ENCODE measurements at places on chromosomes 5 and 9. TPM values are rescaled to one million over a fixed set of nuclear protein-coding genes. Genes with fewer than 3 reads are reported as not detected.

DNA sequence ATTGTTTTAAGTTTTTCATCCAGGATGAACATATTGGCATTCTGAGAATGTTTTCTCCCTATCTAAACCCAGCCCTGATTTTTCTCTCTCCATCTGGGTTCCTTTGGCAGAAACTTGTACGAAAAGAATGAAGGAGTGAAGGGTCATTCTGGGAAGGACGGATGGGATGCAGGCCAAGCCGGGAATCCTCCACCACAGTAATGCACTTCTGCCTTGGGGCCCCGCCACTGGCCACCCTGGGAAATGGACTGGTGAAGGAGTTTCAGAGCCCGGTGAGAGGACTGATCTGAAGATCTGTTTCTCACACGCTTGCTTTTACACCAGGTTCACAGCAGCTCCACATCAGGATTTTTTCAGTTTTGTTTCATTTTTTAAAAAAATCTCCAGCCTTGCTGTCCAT lies 554.8 kb downstream of the BNC2 start:
- H3K27ac ChIP-seq: no peak overlapping the region
- H3K4me3 ChIP-seq: no peak overlapping the region
- H3K4me1 ChIP-seq: peaks cover 3% of the 10 kb centered on the region
- DNase-seq: no peak
- no peaks in the 10 kb centered on the region for H3K36me3 ChIP-seq
- peaks cover 41% of the 10 kb centered on the region for H3K27me3 ChIP-seq

DNA sequence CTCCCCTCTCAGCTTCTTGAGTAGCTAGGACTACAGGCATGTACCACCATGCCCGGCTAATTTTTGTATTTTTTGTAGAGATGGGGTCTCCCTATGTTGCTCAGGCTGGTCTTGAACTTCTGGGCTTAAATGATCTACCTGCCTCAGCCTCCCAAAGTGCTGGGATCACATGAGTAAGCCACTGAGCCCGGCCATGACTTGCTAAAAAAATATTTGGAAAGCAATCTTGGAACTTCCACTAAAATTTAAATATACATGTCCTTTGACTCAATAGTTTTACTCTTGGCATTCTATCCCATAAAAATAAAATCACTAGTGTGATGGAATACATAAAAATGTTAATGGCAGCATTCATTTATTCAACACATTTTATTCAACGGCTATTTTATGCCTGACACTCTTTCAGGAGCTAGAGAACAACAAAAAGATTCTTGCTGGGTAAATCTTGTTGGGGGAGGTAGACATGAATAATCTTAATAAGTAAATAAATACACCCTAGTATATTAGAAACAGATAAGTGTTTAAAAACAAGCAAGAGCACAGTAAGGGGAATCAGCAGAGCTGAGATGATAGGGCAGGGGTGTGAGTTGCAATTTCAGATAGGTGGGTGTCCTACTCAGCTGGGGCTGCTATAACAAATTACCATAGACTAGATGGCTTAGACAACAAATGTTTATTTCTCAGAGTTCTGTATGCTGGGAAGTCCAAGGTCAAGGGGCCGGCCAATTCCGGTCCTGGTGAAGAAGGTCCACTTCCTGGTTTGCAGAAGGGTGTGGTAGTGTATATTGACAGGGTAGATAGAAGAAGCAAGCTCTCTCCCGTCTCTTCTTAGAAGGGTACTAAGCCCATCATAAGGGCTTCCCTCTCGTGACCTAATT lies 50.7 kb downstream of the KCNV2 start:
- H3K36me3 ChIP-seq: peaks cover 13% of the 10 kb centered on the region
- peaks cover 16% of the 10 kb centered on the region for H3K4me1 ChIP-seq
- no peak overlapping the region for H3K4me3 ChIP-seq

The CER1 gene
- not detected for total RNA-seq

DNA sequence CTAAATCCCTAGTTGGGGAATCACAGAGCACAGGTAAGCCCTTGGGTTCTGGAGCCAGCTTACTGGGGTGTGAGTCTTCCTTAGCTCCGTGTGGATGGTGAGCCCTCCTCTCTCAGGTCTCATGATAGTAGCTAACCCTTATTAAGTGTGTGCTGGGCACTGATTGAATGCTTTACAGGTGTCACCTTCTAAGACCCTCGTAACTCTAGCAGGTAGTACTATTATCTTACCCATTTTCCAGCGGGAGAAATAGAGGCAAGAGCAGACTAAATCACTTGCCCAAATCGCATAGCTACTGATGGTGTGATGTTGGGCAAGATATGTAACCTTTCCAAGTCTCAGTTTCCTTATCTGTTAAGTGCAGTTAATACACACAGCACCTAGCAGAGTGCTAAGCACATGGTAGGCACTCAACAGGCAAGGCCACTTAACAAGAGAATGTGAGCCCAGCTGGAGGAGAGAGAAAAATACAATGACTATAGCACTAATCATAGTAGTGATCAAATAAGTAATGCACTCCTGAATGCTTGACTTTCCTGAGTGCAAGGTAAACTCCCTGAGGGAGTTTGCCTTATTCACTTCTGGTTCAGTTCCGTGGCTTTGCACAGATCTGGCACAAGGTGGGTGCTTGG lies at the start of gene DCANP1:
TSS of gene DCANP1 (minus strand) at position 51 of the 632 bp plus-strand sequence. CDS start 240 bp downstream, outside the sequence.
- no peak within 1 kb of the TSS for H3K4me3 ChIP-seq
- H3K27ac ChIP-seq: no peak within 1 kb of the TSS
- H3K27me3 ChIP-seq: peaks cover 43% of the 10 kb centered on the region
- no peak for DNase-seq

- H3K4me1 ChIP-seq: no peaks in the 10 kb centered on the region
- no peaks in the 10 kb centered on the region for H3K36me3 ChIP-seq
- H3K27me3 ChIP-seq: no peaks in the 10 kb centered on the region
- no peak overlapping the region for H3K4me3 ChIP-seq
Observed at GRCh38 chr5:79030663-79031484, 38.6 kb downstream of the DMGDH start.

DNA sequence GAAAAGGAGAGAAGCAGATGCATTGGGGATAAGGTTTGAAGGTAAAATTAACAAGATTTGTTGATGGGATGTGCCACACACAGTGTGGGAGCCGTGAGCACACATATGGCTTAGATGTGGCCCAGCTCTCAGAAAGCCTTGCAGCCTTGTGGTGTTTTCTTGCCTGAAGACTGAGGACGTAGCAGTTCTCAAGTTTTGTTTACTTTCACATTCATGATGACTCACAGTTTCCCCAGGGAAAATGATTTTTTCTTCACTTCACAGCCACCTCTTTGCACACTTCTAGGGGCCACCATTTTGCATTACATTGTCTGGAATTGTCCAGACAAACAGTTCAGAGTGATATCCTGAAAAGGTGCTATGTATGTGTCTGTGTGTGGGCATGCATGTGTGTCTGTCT lies 126.2 kb downstream of the BASP1 start:
- no peaks in the 10 kb centered on the region for H3K27me3 ChIP-seq
- no peak for DNase-seq
- H3K36me3 ChIP-seq: no peaks in the 10 kb centered on the region
- H3K4me1 ChIP-seq: no peaks in the 10 kb centered on the region
- H3K4me3 ChIP-seq: no peak overlapping the region

- no peak overlapping the region for H3K4me3 ChIP-seq
- H3K4me1 ChIP-seq: peaks cover 40% of the 10 kb centered on the region
- H3K27me3 ChIP-seq: peaks cover 48% of the 10 kb centered on the region
Observed at GRCh38 chr9:134178768-134179551, 14.6 kb upstream of the RNU6ATAC start.

GRCh38 chr5:107321906-107322305 lies 348.8 kb downstream of the EFNA5 start:
- no peaks in the 10 kb centered on the region for H3K27me3 ChIP-seq
- H3K4me3 ChIP-seq: no peak overlapping the region
- no peaks in the 10 kb centered on the region for H3K36me3 ChIP-seq
- H3K27ac ChIP-seq: no peak overlapping the region

The SLC25A48 gene
- not detected for total RNA-seq

GRCh38 chr5:116492776-116493175 lies 81.8 kb downstream of the SEMA6A start:
- peaks cover 17% of the 10 kb centered on the region for H3K36me3 ChIP-seq
- H3K27ac ChIP-seq: peak overlapping the region; percentile 73
- DNase-seq: no peak
- H3K4me3 ChIP-seq: no peak overlapping the region

GRCh38 chr9:136886610-136887597 lies 588 bp downstream of the TRAF2 start:
- H3K27ac ChIP-seq: peak overlapping the region; percentile 85
- no peak for DNase-seq
- H3K4me3 ChIP-seq: peak overlapping the region; percentile 99
- no peaks in the 10 kb centered on the region for H3K27me3 ChIP-seq
- peaks cover 37% of the 10 kb centered on the region for H3K4me1 ChIP-seq
- H3K36me3 ChIP-seq: peaks cover 15% of the 10 kb centered on the region

DNA sequence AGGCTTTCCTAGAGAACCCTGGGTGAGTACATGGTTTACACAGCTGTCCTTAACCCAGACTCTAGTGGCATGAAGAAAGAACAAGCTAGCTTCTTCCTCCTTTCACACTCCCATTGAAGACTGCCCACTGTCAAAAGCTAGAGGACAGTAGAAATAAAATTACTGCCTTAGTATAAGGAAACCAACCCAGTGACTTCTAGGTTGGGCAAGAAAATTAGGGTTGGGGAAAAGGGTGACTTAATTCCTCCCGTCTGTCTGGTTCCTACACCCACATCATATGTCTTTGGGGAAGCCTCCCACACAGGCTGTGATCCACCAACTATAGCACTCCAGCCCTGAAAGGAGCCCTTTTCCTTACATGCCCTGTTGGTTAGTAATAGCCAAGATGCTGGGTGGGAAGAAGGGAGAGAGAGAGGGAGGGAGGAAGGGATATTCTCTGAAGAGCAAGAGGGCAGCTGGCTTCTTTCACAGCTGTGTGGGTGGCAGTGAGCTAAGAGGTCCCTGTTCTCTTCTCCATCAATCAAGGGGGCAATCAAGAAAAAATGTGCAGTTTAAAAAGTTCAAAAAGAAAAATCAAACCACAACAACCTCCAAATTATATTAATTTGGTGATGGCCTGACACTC lies 21.7 kb downstream of the HBEGF start:
- H3K4me3 ChIP-seq: no peak overlapping the region
- H3K27ac ChIP-seq: peak overlapping the region; percentile 89
- DNase-seq: no peak

- H3K4me3 ChIP-seq: no peak overlapping the region
- H3K4me1 ChIP-seq: peaks cover 43% of the 10 kb centered on the region
- no peaks in the 10 kb centered on the region for H3K27me3 ChIP-seq
- peak overlapping the region; percentile 50 for H3K27ac ChIP-seq
Observed at GRCh38 chr5:93674138-93674537, 67.3 kb downstream of the POU5F2 start.

DNA sequence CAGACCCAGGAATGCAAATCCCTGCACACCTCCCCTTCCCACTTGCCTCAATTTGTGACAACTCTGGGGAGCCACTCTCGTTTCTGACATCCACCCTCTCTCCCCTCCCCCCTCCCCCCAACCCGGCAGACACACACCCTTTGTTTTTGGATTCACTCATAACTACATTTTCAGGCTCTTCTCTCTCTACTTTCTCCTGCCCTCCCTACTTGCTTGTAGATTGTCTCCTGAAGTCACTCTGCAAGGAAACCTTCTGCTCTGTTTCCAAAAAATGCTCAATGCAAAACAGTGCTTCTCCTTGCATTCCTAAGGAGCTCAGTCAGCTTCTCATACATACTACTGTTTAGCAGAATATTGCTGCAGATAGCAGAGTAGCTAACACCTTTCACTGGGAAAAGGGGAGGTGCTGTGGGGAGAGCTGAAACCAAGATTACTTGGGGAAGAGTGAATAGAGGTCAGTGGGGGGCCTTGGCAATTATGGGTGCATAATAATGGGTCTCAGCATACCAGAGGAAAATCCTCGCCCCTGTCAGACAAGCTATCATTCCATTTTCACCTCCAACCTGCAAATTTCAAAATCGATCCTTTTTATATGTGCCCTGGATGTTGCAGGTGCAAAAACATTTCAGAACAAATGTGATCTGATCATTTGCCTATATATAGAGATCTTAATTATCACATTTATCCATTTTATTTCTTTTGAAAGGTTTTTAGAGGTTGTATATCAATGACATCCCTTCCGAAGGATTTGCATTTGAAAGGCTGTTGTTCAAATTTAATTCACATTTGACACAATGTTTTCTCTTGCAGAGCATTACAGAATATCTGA lies 1860.7 kb upstream of the WWC1 start:
- H3K4me3 ChIP-seq: no peak overlapping the region
- no peak overlapping the region for H3K27ac ChIP-seq
- no peaks in the 10 kb centered on the region for H3K36me3 ChIP-seq
- DNase-seq: no peak

All from left ventricle myocardium inferior (tissue), 1 donor.